DMS153 (cell line): ENCODE measurements at places on chromosomes 7 and 10.

- no peak for DNase-seq
Measured at GRCh38 chr7:44390701-44391100, 65.3 kb upstream of the CAMK2B start.

GRCh38 chr7:80918399-80918798 lies 452 bp downstream of the SEMA3C start:
- DNase-seq: no peak

GRCh38 chr10:21432266-21432665 lies 93.2 kb downstream of the SKIDA1 start:
- no peak for DNase-seq

- no peak for DNase-seq
Measured at GRCh38 chr10:112769611-112770370, 180.3 kb upstream of the TCF7L2 start.

GRCh38 chr7:73985737-73986141 lies 42.2 kb upstream of the ELN start:
- DNase-seq: no peak

DNA sequence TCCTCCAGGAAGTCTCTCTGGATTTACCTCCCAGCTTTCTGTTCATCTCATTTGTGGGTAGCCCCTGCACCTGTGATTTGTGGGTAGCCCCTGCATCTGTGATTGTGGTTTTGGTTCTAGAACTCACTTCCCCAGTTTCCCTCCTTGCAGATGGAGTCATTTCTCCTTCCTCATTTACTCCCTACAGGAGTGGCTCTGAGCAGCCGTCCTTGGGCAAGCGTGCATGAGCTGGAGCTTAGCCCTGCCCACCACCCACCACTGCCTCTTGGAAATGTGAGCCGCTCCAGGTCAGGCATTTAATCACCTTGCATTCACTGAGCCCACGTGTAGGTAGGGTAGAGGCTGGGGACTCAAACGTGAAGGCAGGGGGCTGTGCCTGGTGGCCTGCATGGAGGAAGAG lies 8.2 kb downstream of the COL26A1 start:
- DNase-seq: no peak

GRCh38 chr10:118047157-118047719 lies 497 bp upstream of the RAB11FIP2 start:
- no peak for DNase-seq

DNA sequence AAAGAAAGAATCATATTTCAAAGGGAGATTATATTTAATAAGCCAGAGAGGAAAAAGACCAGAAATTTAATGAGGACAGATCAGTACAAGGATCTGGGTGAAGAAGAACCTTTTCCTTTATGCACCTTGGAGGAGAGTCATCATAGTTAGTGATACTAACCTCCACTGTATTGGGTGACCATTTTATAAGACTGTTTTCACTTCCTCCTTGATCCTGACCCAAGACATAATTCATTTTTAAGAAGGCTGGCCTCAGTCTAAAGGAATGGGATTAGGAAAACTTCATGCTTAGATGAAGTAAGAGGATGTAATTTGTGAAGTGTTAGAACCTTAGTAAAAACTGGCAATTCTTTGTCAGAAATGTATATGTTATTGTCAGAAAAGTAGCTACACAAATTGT lies 68.6 kb downstream of the ADAM22 start:
- no peak for DNase-seq

DNA sequence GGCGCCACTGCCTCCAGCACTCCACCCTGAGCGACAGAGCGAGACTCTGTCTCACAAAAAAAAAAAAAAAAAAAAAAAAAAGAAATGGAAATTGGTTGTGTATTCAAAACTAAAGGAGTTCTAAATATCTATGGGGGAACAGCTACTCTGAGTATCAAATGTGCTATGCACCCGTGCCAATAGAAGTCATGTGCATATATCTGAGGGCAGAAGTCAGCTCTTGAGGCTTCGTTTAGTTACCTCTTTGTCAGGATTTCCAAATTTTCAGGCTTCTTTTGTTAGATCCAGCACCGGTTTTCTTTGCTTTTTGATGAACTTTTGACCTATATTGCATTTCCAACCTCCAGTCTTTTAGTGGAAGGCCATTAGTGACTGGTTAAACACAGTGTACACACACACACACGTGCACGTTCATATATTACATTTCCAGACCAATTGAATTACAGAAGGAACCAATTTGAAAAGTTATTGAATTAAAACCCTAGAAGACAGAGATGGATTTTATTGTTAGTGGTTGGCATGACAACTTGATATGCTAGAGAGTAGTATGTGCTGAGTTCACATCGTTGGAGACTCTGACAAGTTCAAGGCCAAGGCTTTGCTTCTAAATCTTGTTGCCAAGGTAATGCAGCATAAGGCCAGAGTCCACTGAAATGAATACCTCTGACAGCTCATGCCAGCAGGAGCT lies 33.1 kb upstream of the ADD3 start:
- no peak for DNase-seq

DNA sequence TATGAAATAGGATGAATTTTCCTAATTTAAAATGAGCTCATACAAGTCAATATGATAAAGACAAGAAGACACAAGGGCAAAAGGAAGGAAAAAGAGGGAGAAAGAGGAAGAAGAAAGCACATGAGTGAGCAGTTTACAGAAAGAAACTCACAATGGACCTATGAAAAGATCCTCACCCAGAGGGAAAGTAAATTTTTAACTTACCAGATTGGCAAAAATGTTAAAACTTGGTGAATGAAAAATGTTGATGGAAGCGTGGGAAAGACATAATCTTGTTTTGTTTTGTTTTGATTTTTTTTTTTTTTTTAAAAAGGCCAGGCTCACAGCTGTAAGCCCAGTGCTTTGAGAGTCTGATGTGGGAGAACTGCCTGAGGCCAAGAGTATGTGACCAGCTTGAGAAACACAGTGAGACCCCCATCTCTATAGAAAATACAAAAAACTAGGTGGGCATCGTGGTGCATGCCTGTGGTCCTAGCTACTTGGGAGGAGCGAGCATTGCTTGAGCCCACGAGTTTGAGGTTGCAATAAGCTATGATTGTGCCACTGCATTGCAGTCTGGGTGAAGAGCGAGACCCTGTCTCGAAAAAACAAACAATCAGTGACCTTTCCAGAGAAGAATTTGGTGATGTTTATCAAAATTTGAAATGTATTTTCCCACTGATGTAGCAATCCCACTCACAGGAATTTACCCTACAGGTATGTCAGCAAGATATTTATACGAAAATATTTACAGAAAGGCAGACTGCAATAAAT lies 152.9 kb upstream of the ASAH2 start:
- DNase-seq: no peak

GRCh38 chr7:69002416-69002815 lies 595.9 kb upstream of the AUTS2 start:
- no peak for DNase-seq

- DNase-seq: no peak
Measured at GRCh38 chr10:53952698-53953630, 848.1 kb downstream of the PCDH15 start.

GRCh38 chr10:119575991-119576390 lies 20.8 kb downstream of the TIAL1 start:
- no peak for DNase-seq

DNA sequence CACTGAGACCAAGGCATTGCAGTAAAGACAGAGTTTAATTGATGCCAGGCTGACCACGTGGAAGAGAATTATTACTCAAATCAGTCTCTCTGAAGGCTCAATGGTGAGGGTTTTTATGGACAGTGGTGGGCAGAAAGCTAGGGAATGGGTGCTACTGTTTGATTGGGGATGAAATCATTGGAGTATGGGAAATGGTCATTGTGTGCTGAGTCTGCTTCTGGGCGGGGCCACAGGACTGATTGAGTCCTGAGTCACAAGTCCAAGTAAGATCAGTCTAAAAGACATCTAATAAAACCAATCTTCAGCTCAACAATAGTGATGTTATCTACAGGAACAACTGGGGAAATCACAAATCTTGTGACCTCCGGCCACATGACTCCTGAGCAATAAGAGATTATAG lies 868.4 kb downstream of the SORCS3 start:
- no peak for DNase-seq

DNA sequence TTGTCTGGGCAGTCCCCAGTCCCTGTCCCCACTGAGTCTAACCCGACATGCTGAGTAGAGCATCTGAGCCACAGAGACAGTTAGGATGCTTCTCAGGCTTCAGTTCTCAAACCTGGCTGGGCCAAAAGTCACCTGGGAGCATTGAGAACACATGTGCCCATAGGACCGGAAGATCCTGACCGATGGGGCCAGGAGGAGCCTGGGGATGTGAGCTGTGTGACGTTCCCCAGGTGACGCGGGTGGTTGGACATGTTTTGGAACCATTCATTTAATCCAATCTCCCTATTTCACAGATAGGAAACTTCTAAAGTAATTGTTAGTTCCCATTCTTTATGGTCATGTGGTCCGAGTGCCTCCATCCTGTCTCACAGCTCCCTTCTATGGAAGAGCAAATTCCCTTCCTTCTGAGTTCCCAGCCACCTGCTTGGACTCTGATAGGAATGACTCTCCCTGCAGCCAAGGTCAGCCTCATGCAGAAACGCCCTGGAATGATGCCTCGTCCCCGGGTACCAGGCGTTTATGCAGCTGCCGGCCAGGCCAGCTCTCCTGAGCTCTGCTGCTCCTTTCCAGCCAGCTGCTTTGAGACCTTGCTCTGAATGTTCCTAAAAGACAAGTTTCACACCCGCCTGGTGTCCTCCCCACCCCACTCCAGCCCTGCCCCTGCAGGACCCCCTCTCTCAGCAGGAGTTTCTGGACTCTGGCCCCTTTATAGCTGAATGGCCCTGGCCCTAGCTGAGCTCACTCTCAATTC lies 166.5 kb upstream of the RHEB start:
- no peak for DNase-seq

- DNase-seq: no peak
Measured at GRCh38 chr10:44982114-44982460, 3.5 kb upstream of the DEPP1 start.

DNA sequence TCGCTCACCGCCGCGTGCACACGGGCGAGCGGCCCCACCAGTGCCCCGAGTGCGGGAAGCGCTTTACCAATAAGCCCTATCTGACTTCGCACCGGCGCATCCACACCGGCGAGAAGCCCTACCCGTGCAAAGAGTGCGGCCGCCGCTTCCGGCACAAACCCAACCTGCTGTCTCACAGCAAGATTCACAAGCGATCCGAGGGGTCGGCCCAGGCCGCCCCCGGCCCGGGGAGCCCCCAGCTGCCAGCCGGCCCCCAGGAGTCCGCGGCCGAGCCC lies 3.3 kb downstream of the REPIN1 start:
- no peak for DNase-seq

DNA sequence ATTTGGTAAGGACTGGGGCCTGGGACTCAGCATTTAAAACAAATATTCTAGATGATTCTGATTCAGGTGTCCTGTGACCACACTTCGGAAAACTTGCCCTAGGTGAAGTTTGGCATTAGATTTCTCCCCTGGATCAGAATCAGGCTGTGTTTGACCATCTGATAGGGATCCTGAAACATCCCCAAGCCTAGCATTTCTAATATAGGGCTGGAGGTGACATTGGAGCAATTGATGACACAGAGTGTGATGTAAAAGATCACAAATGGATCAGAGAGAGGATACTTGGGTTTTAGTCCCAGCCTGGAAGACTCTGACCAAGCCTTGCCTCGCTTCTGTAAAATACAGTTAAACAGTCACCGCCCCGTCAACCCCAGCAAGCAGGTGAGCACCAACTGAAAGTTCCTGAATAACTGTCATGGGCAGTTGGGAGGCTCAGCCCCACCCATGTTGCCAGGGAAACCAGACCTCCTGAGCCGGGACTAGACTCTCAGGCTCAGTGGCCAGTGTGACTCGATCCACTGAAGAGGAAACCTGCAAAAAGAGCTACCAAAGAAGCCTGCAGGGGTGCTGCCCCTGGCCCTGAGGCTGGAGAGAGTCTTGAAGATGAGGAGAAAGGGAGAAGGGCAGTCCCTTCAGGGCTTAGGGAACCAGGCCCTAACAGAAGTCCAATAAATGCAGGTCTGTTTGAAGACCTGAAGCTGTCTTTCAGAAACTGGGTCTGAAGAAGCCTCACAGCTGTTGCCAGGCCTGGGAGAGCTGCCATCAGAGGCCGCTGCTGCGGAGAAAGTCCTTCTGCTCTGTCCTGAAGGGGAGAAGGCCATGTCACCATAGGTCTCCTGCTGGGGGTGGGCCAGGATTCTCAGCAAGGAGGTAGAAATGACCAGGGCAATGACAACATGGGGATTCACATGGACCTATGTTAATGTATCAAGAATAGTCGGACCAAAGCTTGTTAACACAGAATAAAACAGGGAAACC lies 126.1 kb upstream of the KCNMA1 start:
- no peak for DNase-seq

DNA sequence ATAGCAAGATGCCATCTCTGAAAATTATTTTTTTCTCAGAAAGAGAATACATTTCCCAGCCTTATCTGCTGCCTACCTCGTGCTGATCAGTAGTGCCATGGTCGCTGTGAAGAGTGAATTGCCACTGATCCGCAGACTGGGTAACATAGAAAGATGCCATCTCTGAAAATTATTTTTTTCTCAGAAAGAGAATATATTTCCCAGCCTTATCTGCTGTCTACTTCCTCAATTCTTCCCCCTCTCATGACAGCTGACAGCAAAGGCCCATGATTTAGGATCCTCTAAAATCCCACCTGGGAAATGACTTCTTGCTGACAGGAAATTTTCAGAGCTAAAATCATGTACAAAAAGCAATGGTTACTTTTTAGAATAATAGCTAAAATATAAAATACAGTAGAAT lies 92.5 kb upstream of the AHR start:
- no peak for DNase-seq

GRCh38 chr10:95234951-95235350 lies 40.9 kb downstream of the ACSM6 start:
- no peak for DNase-seq

- DNase-seq: no peak
Measured at GRCh38 chr7:127809261-127809702, 157.3 kb downstream of the SND1 start.

DNA sequence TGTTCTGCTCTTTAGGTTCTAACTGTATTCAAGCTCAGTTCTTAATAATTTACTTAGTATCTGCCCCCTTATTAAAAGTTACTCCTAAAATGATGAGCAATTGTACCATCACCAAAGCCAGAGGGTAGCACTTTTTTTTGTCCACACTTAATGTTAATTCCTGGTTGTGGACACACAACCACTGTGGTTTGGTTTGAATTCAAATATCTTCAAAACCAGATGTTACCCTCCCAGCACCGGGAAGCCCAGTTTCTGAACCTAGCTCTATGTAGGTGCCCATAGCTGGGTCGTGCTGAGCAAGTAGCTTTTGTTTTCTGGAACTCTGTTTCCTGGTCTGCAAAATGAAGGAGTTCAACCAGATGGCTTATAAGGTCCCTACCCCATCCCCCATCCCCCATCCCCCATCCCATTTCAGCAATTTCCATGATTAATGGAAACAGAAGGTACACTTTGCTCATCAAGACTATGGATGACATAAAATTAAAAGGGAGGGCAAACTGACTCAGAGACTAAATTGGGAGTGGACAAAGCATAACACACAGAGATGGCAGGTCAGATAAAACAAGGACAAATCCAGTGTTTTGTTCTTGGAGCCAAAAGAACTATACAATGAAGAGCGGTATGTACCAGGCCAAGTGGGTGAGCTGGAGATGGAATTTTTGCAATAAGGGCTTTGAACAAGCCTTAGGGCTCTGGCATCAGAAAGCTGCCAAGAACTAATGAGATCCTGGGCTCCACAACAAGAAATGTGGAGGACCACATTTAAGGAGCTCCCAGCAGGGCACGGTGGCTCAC lies 56.7 kb downstream of the DLG5 start:
- DNase-seq: no peak
